ENCODE measurements at places on chromosomes 11 and 22.

DNA sequence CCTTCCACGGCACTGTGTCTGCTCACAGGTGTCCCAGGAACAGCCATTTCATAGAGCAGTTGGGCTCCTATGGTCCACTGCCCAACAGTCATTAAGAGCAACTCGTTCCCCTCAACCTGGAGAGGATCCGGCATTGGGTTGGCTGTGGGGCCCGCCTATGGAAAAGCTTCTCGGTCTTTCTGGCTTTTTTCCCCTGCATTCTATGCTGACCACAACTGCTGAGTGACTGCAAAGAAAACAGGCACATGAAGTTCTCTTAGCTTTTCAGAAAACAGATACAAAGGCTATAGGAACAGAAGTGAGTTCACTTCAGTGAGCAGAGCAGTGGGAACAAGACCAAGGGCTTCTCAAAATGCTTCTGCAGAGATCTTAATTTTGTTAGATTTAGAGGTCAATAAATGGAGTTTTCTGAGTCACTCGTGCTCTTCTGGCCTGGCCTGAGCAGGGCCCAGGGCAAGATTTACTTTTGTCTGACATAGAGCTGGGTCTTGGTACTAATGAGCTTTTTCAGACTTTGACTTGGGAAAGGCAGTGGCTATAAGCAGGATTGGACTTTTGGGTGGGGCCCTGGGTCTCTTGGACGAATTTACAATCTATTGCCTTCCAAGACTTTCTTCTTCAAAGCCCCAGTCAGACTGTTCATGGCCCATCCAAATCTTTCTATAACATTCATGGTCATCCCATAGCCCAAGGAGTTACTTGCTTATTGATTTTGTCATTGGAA is 13.6 kb upstream of the APOL5 start:
- DNase-seq, result no peak

GRCh38 chr11:13256216-13256615 is 21.4 kb upstream of the BMAL1 start:
- DNase-seq, result no peak

DNA sequence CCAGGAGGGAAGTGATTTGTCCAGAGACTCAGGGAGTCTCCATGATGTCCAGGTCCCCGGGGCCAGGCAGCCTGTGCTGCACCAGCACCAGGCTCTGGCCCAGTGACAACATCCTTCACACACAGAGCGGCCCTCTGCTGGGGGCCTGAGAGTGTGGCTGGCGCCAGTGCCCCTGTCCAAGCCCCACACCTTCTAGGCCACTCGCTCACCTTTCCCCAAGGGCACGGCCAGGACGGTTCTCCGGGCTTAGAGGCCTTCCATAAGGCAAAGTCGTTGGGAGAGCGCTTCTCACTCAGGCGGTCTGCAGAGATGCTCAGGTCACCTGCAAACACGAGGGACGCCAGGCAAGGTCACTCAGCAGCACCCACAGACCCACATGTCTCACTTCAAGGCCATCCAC is 27.9 kb upstream of the NAP1L4 start:
- no peak for DNase-seq

DNA sequence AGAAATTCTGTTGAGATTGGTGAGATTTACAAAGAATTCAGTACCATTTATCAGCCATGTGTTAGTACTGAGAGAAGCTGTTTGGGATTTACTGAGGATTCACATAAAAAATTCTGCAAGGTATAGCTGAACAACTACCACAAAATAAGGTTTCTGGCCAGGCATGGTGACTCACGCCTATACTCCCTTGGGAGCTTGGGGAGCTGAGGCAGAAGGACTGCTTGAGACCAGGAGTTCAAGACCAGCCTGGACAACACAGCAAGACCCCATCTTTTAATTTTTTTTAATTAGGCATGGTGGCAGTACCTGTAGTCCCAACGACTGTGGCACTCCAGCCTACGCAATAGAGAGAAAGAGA is 86.7 kb downstream of the SIK3 start:
- DNase-seq, result no peak

DNA sequence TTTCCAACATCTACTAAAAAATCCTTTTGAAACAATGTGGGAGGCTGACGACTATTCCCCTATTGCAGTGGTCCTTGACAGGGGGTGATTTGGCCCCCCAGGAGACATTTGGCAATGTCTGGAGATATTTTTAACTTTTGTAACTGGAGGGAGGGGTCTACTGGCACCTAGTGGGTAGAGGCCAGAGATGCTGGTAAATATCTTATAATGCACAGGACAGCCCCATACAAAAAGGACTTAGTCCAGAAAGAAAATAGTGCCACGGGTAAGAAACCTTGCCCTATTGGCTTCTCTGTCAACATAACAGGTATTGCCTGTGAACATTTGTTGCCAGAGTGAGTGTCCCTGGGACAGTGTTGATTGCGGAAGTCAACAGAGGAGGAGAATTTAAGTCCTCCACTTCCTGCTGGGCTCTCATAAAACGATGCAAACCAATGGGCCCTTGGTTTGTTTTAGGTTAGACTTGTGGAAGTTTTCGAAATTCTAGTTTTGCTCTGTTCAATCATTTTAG is 101.6 kb downstream of the MAML2 start:
- no peak for DNase-seq

DNA sequence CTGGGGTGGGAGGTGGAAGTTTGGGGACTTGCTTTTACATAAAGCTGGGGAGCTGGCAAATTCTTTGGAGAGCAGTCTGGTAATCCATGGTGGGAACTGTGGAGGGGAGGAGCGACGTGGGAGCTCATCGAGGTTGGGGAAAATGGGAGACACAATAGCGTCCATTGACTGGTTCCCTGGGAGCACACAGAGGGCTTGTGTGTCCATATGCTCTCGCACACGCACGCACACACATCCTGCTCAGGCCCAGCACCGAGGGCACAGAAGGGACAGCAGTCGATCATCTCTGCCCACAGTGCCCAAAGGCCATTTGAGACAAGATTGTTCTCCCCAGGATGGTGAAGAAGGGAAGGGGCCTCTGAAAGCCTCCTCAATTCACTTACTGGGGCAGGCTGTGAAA is 53.7 kb downstream of the FBXO7 start:
- no peak for DNase-seq

GRCh38 chr11:12540075-12540680 is 134.0 kb upstream of the TEAD1 start:
- no peak for DNase-seq

DNA sequence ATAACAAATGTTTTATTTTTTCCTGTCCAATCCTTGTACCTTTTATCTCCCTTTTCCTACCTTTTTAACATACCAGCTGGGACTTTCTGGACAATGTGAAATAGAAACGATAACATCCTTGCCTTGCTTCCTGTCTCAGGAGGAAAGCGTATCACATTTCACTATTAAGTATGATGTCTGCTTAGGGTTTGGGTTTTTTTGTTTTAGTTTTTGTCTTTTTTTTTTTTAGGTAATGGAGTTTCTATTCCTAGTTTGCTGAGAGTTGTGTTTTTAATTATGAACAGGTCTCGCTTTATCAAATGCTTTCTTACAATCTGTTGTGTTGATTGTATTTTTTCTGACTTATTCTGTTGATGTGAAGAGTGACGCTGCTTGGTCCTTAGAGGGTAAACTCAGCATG is 64.2 kb upstream of the KCNQ1OT1 start:
- DNase-seq, result no peak

DNA sequence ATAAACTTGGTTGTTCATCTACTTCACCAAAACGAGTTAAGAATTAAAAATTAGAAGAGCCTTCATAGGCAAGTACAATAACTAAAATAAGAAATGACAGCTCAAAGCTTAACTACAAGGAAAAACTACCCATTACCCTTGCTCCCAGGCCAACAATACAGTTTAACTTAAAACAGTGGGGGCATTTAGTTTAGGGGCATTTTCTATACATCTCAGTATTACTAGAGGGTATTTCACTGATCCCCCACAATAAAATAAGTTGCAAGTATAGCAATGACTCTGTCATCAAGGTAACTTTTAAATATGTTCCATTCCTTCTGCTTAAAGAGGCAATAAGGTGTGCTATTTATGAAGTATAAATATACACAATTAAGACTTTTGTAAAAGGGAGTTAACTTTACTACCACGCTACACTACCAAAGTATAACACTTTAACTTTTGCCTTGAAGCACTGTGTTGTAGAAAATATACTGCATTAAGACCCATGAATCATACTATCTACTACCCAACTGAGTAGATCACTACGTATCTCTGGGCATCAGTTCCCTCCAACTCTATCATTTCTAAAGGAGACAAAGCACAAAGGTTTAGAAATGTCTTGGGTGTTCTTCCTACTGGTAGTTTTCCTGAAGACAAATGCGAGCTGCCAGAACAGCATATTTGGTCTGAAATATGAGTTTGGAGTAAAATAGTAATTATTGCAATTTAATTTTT is 29.8 kb downstream of the CHORDC1 start:
- no peak for DNase-seq

GRCh38 chr11:32435942-32436750 is 807 bp upstream of the WT1 start:
- no peak for DNase-seq

GRCh38 chr11:33722590-33723234 is 13.5 kb downstream of the CD59 start:
- DNase-seq, result no peak

DNA sequence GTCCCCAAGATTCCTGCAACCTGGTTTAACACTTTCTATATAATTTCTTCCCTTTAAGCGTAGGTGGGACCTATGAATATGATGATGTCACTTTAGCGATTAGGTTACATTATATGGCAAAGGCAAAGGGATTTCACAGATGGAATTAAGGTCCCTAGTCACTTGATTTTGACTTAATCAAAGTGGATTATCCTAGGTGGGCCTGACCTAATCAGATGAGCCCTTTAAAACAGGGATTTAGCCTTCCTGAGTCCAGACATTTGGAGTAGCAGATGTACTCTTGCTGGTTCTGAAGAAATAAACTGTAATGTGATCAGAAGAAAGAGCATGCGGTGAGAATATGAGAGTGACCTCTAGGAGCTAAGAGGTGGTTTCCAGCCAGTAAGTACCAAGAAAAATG is 67.8 kb upstream of the LIN7C start:
- DNase-seq, result no peak

GRCh38 chr22:11605468-11605981 is 3922.5 kb upstream of the OR11H1 start:
- DNase-seq, result no peak

- DNase-seq, result no peak
Measured at GRCh38 chr11:99537681-99538080, 516.9 kb downstream of the CNTN5 start.

DNA sequence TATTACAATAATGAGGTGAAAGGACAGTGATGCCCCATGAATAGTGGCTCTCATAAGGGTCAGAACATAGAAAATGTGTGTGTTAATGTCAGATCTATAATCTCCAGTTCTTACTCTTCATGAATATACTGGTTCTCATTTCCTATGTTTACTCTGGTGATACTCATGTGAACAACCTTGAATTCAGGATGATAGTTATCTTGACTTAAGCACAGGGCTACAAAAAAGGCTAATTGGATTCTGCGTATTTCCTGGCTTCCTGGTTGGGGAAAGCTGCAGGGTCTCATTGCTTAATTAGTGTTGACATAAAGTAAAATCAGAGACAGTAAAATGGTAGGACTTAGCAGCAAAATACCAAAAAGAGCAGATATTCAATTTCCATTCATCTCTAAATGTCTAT is 1316.8 kb upstream of the RAG2 start:
- DNase-seq, result no peak

DNA sequence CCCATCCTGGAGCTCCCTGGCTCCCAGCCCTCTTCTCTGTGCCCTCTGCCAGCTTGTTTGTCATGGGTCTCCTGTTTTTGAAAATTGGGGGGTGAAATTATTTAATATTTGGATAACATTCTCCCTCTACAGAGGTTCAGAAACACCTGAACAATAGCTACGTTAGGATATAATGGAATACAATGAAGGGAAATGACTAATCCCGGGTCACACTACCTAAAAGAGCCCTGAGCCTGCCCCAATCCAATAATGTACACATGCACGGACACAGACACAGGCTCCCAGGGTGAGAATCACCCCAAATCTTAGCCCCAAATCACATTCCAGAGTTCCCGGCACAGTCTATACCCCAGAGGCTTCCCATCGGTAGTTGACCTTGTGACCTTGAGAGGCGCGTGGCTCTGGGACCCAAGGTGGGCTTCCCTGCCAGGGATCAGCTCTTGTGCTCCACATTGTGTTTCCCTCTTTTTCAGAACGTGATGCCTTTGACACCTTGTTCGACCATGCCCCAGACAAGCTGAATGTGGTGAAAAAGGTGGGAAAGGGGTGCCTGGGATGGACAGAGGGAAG is 135.5 kb downstream of the PARVA start:
- DNase-seq, result no peak

DNA sequence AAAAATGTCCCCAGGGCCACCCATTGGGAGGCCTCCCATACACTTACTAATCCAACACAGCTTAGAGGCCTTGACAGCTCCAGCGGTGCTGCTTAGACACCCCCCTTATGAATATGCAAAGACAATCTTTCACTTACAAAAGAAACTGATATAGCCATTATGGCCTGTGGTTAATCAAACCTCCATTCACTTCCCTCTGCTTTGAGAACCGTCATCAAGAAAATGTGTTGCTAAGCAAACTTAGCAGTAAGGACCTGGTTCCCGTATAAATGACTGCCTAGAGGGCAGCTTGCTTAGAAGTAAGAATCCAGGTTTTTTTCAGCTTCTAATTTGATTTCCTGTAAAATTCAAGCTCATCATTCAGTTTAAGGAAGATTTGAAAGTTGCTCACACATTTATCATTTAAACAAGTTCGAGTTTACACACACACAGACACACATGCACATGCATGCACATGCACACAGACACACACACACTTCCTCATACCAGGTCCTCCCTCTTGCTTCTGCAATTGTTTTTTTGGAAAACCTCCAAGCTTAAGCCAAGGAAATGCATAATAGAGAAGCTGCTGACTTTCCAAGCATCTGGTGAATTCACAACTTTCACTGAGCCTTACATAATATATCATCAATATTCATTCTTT is 137.7 kb upstream of the BLID start:
- DNase-seq, result no peak

- DNase-seq, result peak; percentile 56
Measured at GRCh38 chr11:65919573-65920371, 546 bp downstream of the DRAP1 start.

DNA sequence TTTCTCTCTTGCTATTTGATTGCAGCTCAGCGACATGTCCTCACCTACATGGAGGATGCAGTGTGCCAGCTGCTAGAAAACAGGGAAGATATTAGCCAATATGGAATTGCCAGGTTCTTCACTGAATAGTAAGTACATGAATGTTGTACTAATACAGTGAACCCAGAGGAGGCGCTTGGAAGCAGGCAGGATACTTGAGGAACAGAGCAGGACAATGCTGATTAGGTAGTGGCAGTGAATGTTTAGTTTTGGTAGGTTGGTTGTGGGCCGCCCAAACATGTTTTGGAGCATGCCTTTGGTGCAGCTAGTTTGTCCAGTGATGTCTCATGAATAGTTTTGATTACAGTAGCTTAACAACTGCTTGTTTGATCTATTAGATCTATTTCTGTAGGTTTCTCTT is 50.6 kb downstream of the CSTPP1 start:
- DNase-seq, result no peak

Data from activated gamma-delta T cell treated with Interleukin-2 at 50 U/mL for 16 hours (primary cell).